ENCODE measurements at places on chromosomes 1 and 21.

- DNase-seq, result no peak
These were observed 61.9 kb upstream of the ADGRL2 start for GRCh38 chr1:81738875-81739274.

GRCh38 chr21:38668067-38668466 lies 137.7 kb upstream of the ETS2 start:
- DNase-seq, result no peak

DNA sequence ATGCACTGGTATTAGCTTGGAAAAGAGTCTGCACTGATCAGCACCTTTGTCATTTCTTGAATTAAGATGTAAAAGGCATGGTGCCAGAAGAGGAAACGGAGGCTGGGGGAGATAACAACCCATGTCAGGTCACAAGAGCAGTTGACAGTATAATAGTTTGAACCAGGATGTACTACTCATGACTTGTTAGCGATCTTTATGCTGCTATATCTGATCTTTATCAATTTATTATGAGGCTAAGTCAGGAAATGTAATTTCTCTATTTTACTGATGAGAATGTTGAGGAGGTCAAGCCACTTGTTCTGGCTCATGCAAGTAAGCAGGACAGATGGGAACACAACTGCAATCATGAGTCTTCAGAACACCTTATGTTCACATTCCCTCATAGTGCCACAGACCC lies 41.4 kb downstream of the RGS5 start:
- no peak for DNase-seq

DNA sequence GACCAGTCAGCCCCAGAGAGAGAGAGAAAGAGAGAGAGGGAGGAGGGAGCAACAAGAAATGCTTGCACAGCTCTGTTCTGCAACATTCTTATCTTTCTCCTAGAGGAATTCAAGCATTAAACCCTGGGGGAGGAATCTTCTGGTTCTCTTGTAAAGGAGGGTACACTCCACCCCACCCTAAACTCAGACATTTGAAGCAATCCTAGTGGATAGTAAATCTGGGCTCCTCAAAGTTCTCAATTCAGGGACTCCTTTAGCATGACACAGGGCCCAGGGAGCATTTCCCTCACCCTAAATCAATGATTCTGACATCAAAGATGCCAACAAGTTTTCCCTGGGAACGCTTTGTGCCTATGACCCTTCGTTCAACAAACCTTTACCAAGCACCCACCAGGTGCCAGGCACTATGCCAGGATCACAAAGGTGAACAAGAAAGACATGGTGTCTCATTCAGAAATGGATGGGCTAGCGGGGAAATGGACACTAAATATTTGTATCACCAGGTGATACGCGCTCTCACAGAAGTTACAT lies 11.9 kb upstream of the CAPN2 start:
- DNase-seq, result no peak

- DNase-seq, result no peak
These were observed 18.9 kb downstream of the KPNA6 start for GRCh38 chr1:32126770-32127169.

DNA sequence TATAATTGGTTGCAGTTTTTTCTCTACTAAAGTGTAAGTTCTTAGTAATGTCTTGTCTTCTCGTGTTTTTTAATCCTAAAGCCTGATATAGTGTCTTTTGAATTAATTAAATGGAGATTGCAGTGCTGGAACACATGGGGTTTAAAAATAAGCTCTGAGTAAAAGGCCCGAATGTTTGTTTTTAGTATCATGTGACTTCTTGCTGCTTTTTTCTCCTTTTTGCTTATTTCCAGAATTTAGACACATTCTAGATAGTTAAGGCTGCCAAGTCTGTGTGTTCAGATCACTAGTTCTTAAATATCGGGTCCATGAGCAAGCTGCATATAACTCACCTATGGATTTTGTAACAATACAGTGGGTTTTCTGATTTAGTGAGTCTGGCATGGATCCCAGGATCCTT lies 27.5 kb downstream of the KCTD3 start:
- DNase-seq, result no peak

- no peak for DNase-seq
These were observed 59.3 kb downstream of the CCDC18 start for GRCh38 chr1:93239863-93240262.

Measured in stimulated activated CD4-positive, alpha-beta T cell treated with anti-CD3 and anti-CD28 coated beads, Interleukin-1b, Interleukin-23, amount 100 ng/mL, for 48 hours (primary cell).